Kidney (tissue), 22 donors: ENCODE measurements at places on chromosomes 5 and 9. TPM values are rescaled to one million over a fixed set of nuclear protein-coding genes. Genes with fewer than 3 reads are reported as not detected.

DNA sequence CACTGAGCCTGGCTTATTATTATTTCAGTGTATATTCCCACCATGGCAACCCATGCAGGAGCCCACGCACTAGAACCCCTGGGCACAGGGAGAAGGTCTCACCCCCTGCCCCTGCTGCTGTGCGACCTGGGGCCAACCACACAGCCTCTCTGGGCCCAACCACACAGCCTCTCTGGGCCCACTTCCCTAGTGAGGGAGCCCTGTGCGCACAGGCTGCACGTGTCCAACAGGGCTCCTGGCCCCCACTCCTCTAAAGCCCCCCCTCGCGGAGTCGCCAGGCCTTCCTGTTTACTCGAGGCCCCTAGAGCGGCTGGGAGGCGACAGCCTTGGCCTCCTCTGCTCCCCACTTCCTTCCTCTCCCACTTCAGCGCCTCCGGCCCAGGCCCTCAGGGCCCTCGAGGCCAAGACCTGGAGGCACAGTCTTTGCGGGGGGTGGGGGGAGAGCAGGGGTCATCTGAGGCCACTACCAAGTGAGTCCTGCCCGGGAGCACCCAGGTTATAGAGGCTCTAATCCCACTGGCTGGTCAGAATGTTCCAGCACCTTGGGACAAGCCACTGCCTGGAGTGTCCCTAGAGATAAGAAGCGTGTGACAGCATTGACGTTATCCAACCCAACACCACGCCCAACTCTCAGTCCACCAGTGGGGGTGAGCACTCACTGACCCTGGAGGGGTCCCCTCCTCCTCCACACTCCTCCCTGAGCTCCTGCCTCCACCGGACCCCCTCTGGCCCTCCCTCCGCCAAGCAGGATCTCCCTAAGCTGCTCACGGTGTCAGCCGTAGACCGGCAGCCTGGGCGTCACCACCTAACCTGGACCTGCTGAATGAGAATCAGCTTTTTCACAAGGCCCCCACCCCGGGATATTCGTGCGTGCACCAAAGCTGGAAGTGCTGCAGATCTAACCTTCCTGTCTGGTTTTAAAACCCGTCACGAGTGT is 7.9 kb upstream of the ENG start:
- DNase-seq = peak; percentile 88

The PHF24 gene
- polyA plus RNA-seq = 0.09 TPM

The YIPF5 gene
- 18.5 TPM for polyA plus RNA-seq

The JAK2 gene
- polyA plus RNA-seq = 4.5 TPM

GRCh38 chr9:109488351-109488750 is 9.8 kb downstream of the PTPN3 start:
- DNase-seq = no peak

The ARHGEF28 gene
- 21.9 TPM for polyA plus RNA-seq

DNA sequence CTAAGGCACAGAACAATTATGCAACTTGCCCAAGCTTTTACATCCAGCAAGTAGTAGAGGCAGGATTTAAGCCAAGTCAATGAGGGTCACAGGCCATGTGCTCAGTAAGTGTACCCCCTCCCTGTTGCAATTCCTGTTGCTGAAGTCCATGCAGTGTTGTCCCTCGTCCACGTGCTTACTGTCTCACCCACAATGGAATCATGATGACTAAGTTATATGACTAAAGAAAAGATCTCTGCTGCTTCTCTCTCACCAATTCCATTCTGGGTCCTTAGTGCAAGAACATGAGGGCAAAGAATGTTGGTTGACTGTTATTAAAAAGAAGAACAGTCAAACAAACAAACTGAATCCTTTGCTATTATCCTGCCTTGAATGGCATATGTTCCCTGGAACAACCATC is 233.6 kb upstream of the SLC24A2 start:
- DNase-seq = no peak

DNA sequence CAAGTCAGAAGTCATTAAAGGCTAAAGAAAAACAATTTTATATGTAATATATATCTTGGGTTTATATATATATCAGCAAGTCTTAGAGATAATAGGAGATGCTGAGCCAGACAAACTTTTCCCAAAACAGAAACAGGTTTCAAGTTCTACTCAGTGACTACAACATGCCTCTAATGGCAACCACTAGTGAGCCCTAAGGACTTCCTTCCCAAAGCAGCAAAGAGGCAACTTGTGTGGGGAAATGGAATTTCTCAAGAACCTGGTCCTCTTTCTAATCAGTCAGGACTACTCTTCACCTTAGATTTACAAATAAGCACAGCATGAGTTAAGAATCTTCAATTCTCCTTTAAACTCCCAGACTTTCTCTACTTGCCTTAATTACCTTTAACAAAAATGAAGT is 17.6 kb downstream of the RNF38 start:
- DNase-seq = no peak

The KIF20A gene
- 0.22 TPM for polyA plus RNA-seq

- DNase-seq = no peak
Observed at GRCh38 chr5:132860742-132861141, 5.5 kb downstream of the GDF9 start.

DNA sequence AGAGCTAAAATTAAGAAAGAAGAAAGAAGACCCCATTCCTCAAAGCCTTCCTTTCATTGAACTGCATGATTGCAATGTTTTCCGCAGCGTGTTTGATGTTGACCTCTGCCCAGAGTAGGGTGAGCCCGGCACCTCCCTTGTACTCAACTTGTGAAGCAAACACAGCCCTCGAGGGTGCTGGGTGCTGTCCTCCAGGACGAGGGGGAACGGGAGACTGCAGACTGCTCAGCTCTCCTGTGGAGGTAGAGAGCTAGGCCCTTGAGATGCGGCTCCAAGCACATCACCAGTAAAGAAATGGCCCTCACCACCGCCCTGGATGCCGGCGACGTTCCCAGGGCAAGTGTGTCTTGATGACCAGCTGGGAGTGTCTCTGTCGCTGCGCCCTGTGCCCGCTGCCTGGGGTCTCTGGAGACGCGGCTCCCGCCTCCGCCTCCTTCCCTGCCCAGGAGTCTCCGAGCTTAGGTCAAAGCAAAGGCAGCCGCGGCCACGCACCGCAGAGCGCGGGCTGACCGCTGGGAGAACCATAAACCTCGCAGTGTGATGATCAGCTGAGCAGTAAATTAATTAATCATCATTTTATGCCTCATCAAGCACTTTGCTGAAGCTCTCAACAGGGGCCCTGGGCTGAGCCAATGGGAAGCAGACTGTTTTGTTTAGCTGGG is 108.7 kb downstream of the IRX2 start:
- peak; percentile 83 for DNase-seq

The SOHLH1 gene
- not detected for polyA plus RNA-seq

The ACSL6 gene
- polyA plus RNA-seq = 2.1 TPM

DNA sequence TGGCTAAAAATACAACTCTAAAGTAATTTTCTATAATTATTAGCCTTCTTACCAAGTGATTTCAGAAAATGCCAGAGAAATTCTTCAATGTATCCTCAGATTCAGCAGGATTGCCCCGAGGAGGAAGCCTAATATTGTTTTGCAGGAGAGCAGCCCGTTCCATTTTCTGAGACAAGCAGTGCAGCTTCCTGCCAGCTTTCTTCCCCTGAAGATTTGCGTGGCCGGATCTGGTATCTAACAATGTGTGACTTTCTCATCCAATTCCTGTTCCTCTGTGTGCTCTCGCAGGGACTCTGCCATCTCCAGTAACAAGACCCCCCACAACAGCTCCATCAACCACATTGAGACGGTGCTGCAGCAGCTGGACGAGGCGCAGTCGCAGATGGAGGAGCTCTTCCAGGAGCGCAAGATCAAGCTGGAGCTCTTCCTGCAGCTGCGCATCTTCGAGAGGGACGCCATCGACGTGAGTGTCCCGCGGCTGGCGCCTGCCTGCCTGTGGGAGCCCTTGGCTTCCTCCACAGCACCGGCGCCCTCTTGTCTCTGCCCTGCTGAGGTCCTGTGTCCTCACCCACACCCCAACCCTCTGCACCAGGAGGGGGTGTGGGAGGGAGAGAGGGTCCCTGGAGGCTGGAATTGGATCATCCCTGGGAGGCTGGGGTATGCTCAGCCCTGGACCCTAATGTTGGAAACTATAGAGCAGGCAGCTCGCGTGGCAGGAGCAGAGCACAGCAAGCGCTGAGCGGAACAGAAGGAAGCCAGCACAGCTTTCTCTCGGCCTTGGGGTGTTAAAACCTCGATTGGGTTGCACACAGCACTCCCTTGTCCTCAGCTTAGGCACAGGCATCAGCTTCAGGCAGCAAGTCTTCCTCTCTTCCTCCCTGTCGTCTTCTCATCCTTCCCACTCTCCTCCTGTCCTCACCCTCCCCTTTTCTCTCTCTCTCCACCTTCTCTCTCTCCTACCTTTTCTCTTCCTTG is 216.2 kb downstream of the TRIO start:
- DNase-seq = no peak

DNA sequence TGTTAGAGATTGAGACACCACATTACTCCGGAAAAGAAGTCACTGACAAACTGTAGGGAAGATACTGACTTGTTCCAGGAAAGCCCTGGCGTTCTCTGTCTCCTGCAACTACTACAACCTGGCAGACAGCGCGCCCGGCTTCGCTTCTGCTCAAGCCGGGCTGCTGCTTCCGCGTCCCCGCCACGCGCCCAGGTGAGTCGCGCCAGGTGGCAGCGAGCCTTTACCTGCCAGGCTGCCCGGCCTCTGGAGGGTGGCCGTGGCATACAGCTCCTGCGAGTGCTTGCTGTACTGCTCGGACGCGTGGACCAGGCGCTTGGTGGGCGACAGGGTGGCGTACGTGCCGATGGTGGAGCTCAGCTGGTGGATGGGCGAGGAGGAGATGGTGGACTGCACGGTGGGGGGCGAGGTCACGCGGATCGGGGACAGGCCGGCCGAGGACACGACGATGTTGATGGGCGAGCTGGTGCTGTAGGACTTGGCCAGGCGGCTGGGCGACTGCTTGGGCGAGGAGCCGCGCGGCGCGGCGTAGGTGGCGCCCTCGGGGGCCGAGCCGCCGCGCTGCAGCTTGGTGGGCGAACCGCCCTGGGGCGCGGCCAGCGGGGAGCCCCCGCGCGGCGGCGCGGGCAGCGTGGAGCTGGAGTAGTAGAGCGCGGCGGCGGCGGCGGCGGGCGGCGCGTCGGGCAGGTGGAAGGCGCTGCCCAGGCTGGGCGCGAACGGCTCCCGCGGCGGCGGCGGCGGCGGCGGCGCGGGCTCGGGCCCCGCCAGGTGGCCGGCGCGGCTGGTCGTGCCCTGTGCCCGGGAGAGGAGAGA is 519.6 kb downstream of the CTNND2 start:
- peak; percentile 44 for DNase-seq

DNA sequence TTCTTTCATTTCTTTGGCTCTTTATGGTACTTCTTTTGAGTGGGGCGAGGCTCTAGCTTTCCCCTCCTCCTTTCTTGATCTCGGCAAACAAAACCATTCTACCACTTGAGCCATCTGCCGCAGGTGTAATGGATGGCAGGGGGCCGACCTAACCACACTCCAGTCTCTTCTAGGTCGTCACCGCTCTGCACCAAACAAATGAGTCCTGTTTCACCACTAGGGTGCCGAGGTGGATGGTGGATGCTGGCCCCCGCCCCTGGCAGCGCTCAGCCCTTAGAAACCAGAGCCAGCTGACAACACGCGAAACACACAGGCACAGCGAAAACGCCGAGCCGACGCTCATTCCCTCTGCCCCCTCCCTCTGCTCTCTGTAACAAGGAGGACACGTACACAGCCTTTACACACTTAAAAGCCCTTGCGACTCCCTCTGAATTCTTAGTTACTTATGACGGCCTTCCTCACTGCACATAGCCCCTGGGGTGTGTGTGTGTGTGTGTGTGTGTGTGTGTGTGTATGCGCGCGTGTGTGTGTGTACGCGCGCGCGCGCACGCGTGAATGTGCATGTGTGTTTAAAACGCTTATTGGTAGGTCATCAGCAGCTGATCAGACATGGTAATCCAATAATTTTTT is 199.4 kb downstream of the MEF2C start:
- peak; percentile 61 for DNase-seq

GRCh38 chr9:80866121-80866520 is 823.2 kb downstream of the TLE1 start:
- no peak for DNase-seq

The KLHL3 gene
- 8.6 TPM for polyA plus RNA-seq

GRCh38 chr5:115336964-115337363 is 40.5 kb upstream of the CCDC112 start:
- DNase-seq = no peak

DNA sequence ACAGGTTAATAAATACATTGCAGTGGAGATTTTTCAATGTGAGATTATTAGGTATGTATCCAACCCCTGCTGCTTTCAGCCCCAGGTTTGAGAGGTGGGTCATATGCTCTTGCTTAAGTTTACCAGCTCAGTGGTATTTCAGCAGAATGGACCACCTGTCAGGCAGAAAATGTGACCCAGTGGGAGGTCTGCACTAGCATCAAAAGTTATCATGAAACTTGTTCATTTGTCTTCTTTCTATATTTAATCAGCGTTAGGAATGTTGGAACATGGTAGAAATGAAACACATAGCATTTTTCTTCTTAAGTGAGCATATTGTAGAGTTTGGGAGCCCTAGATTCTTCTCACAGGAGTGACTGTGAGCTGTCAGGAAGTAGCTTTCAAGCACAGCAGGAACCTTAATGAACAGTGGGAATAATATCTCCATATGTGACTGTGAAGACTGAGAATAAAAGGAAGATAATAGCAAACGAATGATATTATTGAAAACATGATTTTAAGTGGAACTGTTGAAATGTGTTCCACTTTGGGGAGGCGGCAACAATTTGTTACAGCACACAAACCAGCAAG is 596.9 kb upstream of the CDH6 start:
- no peak for DNase-seq

DNA sequence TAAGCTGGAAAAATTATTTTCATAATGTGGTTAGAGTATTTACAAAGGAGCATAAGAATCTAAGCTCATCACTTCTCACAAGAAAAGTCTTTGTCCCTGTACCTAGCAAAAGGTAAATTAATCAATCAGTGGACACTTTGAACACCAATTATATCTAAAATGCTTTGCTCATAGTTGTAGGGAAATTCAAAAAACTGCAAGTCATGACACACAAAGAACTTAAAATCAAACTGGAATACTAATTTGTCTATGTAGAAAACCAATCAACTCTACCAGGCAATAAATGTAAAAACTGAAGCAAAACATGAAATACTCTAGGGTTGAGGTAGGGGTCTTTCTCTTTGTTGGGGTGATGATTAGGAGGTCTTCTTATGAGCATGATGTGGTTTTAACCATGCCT is 135.5 kb downstream of the PRKACG start:
- no peak for DNase-seq

The SLC23A1 gene
- polyA plus RNA-seq = 31.9 TPM
